Occipital lobe (tissue), 3 donors: ENCODE measurements at places on chromosomes 7 and 10. TPM values are rescaled to one million over a fixed set of nuclear protein-coding genes. Genes with fewer than 3 reads are reported as not detected.

FAM25G gene
- total RNA-seq = not detected

LRRN3 gene
- total RNA-seq = 187 TPM

NDUFB2 gene
- 45.4 TPM for total RNA-seq

PFKP gene
- total RNA-seq = 76.3 TPM

PTPRN2 gene
- total RNA-seq = 62.2 TPM

SPDYE9 gene
- total RNA-seq = not detected

GUSB gene
- total RNA-seq = 21.2 TPM

PODXL gene
- total RNA-seq = 11.1 TPM

CYP3A7 gene
- total RNA-seq = not detected
